Stimulated activated naive CD4-positive, alpha-beta T cell (primary cell): ENCODE measurements at places on chromosomes 4 and X.

DNA sequence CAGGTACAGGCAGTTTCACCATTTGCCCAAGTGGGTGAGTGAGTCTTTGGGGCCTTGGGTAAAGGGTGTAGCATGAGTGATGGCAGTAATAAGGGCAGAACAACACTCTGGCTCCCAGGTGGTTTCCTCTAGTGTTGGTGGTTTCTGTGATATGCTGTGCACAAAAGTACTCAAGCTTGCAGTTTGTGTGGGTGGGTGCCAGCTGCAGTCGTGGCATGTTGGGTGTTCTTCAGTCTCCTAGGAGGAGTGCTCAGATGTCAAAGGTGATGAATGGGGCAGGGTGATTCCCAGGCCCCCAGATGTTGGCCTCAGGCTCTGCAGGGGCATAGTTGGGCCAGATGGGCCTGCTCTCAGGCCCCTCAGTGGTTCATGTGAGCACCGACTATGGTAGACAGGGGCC lies 166.1 kb upstream of the KLF8 start:
- no peak for DNase-seq

DNA sequence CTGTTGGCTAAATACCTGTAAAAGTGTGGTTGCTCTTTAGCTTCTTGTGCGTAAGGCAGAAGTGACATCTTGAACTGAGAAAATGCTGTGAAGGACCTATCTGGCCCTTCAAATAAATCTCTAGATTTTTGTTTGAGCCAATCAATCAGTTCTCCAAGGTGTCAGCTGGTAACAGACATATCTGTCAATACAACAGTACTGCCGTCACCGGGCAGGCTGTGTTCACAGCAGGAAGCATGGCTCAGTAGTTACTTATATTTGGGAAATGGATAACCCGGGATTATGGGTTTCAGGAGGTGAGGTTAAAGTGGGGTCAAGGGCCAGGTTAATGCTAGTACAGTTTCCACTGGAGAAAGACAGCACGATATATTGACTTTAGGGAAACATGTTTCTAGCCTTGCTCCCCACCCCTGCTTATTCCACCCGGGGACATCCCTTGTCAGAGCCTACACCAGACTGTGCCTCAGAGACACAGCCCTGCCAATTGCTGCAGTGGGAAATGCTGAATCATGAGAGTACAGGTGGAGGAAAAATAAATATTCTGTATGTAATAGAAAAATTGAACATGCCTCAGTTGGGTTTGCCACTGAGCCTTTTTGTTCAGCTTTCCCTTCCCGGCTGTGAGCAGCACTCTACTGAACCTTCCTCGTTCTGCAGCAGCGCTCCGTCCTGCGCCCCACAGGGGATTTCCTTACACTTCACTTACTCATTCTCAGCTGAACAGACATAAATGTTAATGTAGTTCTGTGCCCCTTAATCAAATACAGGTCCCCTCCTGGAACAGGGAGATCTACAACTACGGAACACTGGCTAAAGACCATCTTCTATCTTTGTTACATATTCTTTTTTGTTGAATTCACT lies 121.1 kb downstream of the MGST2 start:
- no peak for DNase-seq

GRCh38 chrX:97074400-97074799 lies 190.7 kb downstream of the RPA4 start:
- no peak for DNase-seq

GRCh38 chr4:121484633-121485032 lies 103.8 kb upstream of the QRFPR start:
- no peak for DNase-seq

- DNase-seq = no peak
These were observed 27.8 kb downstream of the TCEAL1 start for GRCh38 chrX:103656617-103657016.

DNA sequence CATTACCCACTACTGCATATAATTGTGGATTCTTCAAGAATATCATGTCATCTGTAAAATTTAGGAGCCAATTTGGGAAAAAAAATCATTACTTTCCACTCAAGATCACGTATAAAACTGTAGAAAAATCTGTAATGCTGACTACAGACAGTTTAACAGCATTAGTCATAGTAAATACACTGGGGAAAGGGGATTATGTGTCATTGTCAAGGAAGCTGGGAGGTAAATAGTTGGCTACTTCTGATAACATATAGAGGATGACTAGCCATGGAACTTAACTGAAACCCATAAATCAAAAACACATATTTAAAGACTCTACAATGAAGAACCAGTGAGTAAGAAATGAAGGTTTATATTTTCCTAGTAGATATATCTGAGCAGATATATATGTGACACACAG lies 1666.4 kb upstream of the IGFBP7 start:
- no peak for DNase-seq

GRCh38 chrX:38646129-38646528 lies 84.8 kb downstream of the TSPAN7 start:
- no peak for DNase-seq

DNA sequence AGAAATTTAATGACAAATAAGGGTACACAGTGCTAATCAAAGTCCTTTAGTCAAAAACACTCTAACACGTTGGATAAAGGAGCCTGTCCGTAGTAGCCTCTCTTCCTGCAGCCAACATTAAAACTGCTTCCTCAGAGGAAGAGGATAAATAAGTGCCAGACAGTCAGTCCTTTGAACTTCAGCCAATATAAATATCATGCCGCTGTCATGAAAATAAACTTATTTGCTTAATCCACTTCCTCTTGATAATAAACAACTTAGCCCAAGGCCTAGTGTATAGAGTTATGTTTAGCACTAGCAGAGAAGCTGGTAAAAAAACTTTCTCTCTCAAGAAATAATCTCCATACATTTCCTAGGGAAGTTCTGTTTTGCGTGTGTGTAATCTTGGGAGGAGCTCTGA lies 196.7 kb downstream of the HS3ST1 start:
- no peak for DNase-seq

GRCh38 chrX:2533424-2533823 lies 32.6 kb upstream of the DHRSX start:
- no peak for DNase-seq
